ENCODE measurements at places on chromosomes 1 and 21.

DNA sequence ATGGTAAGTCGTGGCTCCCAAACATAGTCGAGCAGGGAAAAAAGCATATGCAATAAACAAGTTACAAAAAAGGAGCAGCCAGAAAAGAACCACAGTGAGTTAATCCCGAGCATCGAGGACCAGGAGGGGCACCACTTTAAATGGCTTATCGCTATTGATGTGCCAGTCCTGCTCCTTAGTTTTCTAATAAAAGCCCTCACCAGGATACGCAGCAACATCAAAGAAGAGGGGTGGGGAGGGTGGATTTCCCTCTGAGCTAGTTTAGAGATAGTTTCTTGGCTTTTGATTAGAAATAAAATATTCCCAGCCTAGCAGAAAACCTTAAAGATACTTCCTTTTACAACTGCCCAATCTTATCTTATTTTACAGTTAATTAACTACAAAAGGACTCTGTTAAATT, 170.4 kb downstream of the GABPA start:
- DNase-seq = no peak

GRCh38 chr1:53739109-53739681, at the start of gene GLIS1:
GLIS1 (minus strand) TSS chr1:53739164; CDS start chr1:53738064, 1,100 bp downstream.
- peak; percentile 1 for DNase-seq

DNA sequence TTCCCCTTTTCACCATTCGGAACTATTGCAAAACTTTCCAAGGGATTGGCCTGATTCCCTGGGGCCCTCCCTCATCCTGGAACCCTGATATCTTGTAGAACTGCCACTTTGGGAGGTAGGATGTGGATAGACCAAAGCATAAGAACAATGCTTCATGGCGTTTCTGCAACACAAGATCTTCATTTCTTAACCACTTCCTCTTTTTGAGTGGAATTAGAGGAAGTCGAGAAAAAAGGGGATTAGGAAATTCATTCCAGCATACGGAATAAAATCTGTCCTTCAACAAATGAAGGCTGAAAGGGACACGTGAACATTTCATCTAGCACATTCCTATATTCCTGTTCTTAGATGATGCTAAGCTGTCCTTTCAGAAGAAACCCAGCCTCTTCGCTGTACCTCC, 149.3 kb downstream of the HUNK start:
- DNase-seq = no peak

GRCh38 chr1:45721207-45721606, 29.2 kb downstream of the IPP start:
- DNase-seq = no peak

DNA sequence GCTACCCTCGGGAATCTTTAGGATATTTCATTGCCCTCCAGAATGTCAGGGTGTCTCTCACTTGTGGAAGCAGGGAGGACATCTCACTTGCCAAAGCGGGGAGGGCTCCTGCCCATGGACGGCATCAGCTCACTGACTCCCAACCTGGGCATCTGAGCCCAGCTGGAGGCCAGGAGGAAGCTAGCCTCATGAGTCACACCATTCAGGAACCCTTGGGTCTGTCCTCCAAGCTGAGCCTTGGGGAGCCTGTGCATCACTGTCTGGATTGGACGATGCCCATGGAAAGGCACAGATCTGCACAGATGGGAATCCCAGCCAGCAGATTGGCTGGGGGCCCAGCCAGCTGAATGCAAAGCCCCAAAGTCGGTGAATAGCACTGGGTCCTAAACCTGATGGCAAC, 25.2 kb downstream of the WNT3A start:
- DNase-seq = no peak

DNA sequence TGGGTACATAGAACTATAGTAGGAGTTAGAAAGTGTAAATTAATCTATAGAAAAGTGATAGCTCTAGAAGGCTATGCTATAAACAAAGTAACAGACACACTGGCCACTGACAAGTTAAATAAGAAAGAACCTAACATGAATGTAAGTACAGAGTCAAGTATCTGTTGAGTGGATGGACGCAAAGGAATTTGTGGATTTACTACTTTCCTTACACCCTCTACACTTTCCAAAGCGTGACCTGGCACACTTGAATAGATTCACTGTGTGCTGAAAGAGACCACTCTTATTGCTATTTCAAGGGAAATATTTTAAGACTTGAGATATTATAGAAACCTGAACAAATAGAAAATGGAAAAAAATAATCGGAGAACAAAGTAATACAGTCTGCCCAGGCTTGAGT, 142.8 kb upstream of the SAMSN1 start:
- DNase-seq = no peak

DNA sequence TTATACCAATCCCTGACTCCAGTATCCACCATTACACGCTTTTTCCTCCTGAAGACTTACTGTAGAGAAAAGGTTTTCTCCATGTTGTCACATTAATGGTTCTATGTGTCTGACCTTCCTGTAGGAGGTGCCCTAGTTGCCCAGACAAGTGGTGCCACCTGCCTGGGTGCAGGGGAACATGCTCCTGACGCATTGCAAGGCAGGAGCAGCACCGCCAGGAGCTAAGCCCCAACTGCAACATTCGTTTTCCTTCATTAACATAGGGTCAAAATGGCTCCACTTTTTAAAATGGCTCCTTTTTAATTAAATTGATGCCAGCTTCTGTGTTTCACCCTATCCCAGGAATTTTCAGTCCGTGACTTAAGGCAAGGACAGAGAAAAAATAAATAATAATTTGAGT, 220.1 kb upstream of the SAMSN1 start:
- no peak for DNase-seq

GRCh38 chr1:77655431-77655974, 27.0 kb downstream of the ZZZ3 start:
- no peak for DNase-seq

DNA sequence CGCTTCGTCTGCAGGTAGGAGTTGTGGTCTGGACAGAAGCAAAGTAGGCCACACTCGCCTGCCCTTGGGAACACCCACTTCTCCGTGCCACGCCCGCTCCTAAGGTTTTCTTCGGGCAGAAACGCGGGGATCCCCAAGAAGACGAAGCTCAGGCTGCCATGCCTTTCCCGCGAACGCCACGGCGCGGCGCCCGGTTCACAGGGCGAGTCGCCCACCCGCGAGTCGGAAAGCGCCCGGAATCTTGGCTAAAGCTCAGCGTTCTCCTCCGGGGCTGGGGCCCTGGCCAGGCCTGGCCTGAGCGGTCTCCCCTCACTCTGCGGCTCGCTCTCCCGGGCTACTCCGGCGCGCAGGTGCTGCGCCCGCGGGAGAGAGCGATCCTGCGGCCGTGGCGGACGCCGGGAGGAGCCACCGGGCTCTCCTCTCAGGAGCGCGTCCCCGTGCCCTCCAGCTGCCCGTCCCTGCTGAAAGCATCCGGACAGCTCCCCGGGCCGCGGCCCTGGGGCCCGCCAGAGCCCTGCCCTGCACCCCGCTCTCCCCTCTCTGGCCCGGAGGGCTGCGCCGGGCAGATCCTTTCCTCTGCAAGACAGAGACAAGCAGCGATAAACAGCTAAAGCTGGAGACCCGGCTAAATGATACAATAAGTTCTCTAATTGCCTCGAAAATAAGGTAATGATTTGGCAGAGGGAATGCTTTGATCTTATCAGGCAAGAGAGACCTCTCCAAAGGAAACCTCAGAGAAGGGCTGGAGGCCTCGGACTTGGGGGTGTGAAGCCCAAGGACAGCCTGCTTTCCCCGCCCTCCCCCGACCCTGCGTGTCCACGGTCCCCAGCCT, 6.7 kb upstream of the WNT2B start:
- no peak for DNase-seq

GRCh38 chr1:151994956-151995355, 1.3 kb upstream of the S100A10 start:
- DNase-seq = no peak

DNA sequence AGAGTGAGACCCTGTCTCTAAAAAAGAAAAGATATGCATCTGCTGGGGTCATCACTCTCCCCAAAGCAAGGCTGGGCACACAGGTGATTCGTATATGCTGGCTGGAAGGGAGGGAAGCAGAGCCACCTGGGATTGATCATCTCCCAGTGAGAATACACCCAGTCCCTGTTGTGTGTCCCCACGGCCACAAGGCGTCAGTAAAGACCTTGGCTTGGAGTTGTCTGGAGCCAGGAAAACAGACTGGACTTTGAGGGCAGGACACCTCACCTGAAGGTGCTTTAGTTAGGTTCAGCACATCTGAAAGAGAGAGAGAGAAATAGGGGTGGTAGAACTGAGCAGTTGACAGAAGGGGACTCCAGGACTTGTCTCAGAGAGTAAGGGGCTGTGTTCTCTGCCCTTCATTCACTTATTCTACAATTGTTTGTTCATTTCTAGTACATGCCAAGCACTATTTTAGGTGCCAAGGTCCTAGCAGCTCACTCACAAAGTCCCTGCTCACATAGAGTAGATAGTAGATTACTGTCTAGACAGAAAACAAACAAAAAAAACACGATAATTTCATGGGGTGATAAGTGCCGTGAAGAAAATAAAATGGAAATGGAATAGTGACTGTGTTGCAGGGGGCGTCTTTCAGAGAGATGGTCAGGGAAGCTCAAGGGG, 13.5 kb downstream of the CITED4 start:
- DNase-seq = no peak

DNA sequence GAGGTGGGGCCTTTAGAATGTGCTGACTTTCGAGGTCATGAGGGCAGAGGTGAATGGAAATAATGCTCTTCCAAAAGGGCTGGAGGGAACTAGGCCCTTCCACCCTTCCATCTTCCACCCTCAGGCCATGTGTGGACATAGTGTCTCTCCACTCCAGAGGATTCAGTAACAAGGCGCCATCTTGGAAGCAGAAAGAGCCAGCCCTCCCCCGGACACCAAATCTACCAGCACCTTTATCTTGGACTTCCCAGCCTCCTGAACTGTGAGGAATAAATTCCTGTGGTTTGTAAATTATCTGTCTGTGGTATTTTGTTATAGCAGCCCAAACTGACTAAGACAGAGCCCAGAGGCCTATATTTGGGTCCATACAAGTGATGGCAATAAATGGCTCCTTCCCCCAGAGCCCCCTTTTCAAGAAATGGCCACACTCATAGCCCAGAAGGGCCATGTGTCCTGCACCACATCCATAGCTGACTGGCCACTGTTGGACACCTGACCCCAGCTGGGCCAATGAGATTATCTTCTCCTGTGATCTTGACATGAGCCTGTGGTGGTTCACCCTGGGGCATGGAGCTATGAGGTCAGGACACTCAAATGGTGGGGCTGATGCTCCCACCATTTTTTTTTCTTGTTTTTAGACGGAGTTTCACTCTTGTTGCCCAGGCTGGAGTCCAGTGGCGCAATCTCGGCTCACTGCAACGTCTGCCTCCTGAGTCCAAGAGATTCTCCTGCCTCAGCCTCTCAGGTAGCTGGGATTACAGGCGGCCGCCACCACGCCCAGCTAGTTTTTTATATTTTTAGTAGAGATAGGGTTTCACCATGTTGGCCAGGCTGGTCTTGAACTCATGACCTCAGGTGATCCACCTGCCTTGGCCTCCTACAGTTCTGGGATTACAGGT, 114.9 kb downstream of the RRAGC start:
- no peak for DNase-seq

DNA sequence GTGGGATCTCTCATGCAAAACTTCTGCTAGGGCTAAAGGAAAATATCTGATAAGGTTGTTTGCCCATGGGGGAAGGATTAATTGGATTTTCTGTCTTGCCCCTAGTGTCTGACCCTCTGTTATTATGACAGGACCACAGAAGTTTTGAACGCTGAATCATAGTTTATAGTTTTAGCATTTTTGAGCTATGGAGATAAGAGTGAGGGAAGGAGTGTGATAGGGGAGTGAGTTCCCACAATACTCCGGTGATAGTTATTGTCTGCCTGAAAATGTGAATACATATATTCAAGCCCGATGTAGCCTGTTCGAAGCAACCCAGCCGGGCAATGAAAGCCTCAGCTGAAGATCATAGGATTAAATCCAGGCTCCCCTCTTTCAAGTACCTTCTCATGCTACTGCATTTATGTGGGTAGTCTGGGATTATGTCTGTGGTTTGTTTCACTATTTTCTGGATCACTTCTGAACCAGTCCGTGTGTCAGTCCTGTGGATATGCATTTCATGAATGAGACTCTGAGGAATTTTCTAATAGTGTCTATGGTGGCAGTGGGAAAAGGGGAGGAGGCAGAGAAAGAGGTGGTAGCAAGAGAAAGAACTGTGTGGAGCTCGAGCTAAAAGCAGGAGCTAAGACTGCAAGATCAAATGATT, 258.7 kb downstream of the DISC1 start:
- no peak for DNase-seq

DNA sequence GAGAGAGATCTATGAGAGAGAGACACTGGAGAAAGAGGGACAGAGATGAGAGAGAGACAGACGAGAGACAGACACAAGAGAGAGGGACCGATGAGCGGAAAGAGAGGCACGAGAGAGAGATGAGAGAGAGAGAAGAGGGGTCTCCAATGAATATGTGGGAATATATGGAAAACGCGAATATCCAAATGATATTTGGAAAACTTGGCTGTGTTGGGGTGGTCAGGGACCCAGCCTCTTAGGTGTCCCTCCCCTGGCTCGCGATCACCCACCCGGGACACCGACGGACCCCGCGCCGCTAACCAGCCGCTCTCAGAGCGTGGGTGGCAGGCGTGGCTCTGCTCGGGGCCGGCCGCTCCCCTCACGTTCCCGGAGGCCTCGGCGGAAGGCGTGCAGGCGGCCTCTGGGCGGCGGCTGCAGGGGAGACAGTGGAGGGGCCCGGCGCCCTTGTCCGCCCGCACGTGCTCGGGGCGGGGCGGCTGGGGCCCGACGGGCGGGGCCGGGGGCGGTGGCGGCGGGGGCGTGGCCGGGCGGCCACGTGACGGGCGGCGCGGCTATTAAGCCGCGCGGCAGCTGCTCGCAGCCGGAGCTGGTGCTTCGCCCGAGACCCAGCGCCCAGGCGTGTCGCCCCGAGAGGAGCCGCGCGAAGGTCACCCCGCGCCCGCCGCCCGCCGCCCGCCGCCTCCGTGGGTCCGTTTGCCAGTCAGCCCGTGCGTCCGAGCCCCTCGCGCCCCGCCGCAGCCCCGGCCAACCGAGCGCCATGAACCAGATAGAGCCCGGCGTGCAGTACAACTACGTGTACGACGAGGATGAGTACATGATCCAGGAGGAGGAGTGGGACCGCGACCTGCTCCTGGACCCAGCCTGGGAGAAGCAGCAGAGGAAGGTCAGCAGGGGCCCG, at the start of gene ACTN2:
TSS of gene ACTN2 (plus strand) at position 583 of the 898 bp plus-strand sequence. CDS start at position 758, 175 bp downstream.
- no peak for DNase-seq

- no peak for DNase-seq
These were observed 35.1 kb upstream of the ERRFI1 start for GRCh38 chr1:8061210-8061609.

GRCh38 chr1:171431994-171432393, 53.3 kb upstream of the PRRC2C start:
- DNase-seq = no peak

DNA sequence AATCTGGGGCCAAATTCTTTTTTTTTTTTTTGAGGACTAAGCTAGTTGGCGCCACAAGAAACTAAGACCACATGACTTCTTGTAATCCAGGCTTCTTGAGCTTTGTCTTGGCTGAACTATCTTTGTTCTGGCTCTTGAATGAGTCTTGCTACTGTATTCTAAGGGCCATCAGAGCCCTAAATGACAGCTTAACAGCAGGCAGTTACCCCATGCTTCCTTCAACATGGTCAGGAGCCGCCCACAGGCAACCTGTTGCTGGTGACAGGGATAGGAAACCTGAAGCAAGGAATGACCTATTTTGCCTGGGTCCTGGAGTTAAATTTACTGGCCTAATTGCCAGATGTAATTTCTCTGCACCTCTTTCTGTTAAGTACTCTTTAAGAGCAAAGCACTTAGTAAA, 188.2 kb upstream of the PLXNA2 start:
- DNase-seq = no peak

GRCh38 chr1:103958699-103959098, 209.0 kb downstream of the AMY1C start:
- no peak for DNase-seq
